GOT3 (cell line): ENCODE measurements at places on chromosomes 11 and 22.
A peak's percentile ranks its signal among the peaks of the same experiment; 100 is the strongest.

DNA sequence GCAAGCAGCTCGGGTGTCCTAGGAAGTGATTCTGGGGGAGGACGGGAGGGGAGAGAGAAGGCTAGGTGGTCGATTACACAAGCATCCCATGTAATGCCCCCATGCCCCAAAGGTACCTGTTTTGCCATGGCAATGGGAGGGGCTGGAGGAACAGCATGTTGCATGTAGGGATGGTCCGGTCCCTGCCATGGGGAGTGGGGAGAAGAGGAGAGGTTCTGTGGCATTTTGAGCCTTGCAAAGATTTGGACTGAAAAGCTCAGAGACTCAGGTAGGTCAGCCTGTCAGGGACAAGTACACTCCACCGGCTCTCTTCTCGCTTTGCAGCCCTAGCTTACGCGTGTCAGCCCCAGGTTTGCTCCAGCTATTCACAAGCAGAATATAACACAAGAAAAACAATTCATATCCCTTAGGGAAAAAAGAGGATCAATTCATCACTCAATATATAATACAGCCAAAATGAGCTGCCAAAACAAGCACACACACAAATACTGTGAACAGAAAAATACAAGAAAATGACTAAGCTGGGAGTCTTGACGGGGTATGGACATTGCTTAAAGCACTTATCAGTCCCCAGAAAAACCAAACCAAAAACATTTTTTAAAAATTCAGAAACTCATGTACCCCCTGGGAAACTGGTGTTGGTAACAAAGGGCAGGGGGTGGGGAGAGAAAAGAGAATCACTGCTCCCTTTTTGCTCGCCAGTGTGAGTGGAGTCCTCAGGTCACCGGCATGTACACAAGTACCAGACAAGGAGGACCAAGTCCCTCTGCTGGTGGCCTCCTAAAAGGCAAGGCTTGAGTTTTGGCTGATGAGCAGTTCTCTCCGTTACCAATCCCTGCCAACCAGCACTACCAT, 21.6 kb downstream of the APOL5 start:
- no peak for DNase-seq

DNA sequence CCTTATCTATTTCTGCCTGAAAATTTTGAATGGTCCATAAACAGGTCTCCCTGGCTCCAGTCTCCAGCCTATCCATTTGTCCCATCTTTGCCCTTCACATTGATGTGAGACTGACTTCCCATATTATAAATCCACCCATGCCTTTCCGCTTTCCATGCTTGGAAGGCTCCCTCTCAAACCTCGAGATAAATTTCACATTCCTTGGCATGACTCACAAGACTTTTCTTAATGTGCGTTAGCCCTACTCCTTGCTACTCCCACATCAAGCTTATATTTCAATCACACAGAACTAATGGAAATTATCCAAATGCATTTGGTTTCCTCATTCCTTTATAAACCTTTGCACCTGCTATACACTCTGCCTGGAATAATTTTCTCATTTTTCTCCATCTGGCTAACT, 163.7 kb upstream of the NTM start:
- DNase-seq = no peak

GRCh38 chr11:22459048-22459447, 120.9 kb downstream of the SLC17A6 start:
- no peak for DNase-seq

DNA sequence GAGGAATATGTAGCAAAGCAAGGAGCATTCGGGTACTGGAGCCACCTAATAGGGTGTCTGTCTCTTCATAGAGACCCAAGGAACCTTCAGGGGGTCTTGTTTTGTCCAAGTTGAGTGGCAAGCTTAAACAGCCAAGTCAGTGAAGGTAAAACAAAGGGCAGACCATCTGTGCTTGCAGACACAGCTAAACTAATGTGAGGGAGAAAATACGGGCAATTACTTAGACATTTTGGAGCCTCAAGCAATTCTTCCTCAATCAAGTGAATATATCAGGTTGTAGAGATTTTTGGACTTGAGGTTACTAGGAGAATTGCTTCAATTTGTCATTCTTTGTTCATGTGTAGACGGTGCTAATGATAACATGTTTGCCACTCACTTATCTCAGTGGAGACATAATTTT, 148.2 kb upstream of the ARHGAP20 start:
- no peak for DNase-seq

- DNase-seq = no peak
These were observed 20.8 kb upstream of the CLNS1A start for GRCh38 chr11:77658213-77659013.

DNA sequence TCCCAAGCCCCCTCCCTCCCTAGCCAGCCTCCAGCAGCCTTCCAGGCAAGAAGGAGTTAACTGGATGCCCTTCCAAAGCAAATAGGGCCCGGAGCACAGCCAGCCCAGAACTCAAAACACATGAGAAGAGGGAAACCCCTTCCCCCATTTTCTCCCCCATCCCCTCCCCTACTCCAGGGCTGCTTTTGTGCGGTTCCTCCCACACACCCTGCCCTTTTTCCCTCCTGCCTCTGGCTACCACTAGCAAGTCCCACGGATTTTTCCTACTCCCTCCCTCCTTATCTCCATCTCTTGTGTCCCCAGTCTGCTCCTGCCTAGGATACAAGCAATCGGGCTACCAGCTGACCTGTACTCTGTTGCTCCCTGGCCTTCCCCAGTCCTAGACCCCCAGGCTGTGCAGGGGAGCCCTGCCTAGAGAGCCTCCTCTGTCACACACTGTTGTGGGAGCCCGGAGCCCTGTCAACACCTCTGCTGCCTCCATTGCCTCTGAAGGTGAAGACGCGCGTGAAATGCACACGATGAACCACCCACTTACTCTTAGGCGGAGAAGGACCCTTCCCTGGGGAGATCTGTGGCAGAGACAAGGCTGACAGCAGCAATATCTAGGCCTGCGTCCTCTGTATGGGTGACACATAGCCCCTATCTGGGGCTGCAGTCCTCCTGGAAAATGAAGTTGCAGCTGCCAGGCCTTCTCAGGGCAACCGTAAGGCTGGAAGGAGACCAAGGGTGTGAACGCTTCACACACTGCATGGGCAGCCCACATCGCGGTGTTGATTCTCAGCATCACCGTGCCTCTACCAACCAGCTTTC, 282.8 kb downstream of the MN1 start:
- DNase-seq = no peak

- DNase-seq = no peak
These were observed 85.5 kb downstream of the NOX4 start for GRCh38 chr11:89405629-89406028.

DNA sequence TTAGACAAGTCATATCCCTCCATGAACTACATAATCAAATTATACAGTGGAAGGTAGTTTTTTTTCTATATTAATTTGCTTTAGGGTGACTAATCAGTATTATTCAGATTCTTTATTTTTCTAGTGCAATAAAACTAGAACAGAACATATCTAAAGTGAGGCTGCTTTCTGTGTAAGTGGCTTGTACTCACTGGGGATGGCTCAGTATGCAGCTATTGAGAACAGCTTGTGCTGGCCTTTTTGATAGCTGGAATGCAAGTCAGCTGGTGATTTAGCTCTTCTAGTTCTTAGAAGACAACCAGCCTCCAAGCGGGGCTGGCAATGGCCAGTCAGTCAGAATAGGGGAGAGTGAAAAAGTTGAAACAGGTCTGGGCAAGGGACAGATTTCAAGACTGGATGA, 119.4 kb downstream of the BLID start:
- no peak for DNase-seq

DNA sequence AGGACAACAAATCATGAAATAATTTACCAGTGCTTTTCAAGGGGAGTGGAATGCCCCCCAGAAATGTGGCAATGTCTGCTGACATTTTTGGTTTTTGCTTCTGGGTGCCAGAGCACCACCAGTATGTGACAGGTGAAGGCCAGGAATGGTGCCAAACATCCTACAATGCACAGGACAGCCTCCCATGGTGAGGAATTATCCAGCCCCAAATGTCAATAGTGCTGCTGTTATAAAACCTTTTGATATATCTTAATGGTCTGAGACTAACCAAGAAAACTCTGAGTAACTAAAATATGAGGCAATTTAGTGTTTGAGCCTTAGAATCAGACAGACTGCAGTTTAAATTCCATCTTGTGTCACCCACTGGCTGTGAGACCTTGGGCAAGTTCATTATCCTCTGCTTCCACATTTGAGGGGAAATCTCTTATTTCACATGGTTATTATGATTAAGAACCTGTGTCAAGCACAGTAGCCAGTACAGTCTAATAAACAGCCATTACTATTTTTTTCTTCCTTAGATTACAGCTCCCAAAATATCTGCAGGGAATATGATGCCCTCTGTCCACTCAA, 69.5 kb downstream of the AMBRA1 start:
- DNase-seq = no peak

DNA sequence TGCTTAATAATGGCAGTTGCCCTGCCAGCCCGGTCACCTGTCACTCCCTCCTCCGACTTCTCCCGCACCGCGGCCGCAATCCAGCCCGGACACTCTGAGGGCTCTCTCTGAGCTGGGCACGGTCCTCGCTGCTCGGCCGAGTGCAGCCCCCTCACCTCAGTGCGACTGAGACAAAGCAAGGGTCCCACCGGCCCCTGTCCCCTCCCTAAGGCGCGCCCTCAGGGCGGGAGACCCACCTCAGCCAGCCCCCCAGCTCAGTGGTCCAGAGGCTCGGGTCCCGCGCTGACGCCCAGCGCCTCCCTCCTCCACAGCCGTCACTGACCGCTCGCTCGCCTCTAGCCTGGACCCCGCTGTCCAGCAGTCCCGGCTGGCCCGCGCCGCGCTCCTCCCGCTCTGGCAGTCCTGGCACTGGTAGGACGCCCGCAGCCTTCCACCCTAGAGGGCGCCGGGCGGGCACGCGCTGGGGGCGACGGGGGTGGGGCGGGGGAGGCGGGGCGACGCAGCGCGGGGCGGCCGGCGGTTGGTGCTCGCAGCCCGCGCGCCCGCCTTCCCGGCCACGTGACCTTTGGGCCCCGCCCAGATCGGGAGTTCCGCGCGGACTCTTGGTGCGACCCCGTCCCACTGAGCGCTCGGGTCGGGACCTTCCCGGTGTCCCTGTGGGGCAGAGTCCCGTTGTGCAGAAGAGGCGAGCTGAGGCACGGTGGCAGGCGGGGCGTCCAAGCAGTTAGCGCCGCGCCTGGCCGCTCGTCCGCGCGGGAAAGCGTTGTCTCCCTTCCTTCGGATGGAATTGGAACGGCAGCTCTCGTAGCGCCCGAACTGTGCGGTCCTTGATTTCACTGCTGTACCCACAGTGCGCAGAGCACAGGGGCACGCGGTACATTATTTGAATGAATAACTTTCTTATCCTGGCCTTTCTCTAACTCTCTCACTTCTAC, 7.8 kb upstream of the L3MBTL2 start:
- peak; percentile 56 for DNase-seq

GRCh38 chr11:122248131-122248530, 132.1 kb upstream of the BLID start:
- no peak for DNase-seq

DNA sequence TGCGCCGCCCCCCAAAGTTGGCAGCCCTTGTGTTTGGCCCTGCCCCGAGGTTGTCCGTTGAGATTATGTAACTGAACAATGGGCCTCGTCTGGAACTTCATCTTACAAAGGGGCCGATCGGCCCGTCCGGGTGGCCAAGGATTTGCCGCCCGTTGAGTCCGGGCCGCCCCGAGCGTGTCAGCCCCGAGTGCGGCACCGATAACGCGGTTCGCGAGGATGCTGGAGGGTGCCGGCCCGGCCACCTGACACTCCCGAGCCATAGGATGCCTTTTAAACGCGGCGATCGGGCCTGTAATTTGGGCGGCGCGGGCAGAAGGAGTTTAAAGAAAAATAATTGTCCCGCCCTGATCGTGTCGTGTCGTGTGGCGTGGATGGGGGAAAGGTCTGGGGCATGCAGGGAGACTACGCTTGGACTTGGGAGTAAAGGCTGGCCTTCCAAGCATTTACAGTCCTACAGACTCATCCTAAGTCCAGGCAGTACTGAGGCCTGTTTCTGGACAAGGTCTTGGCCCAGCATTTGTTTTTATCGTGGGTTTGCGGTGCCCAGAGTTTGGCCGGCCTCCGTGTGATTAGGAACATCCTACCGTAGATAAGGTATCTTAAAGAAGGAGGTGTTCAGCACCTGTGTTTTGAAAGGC, 1.3 kb downstream of the WEE1 start:
- DNase-seq = no peak

DNA sequence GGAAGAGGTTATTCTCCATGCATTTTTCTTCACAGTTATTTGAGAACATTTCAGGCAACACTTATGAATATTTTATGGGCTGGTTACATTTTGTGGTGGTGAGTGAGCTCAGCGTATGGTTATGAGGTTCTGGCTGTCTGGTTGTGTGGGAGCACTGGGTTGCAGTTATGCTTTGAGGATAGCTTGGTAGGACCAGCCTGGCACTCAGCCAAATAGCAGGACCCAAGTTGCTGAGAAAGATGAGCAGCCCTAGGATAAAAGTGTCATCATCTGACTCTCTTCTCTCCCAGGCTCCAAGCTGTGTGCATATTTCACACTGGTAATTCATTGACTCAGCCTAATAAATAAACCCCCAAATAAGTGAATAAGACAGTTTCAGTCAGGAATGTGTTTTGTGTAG, 8.1 kb upstream of the SRSF8 start:
- DNase-seq = no peak

GRCh38 chr11:12577725-12578644, 96.2 kb upstream of the TEAD1 start:
- no peak for DNase-seq

GRCh38 chr11:79937676-79938334, 497.0 kb upstream of the TENM4 start:
- DNase-seq = no peak

GRCh38 chr22:16608931-16609330, 16.3 kb upstream of the CCT8L2 start:
- DNase-seq = no peak

- DNase-seq = no peak
These were observed 23.5 kb upstream of the TH start for GRCh38 chr11:2194877-2195755.

DNA sequence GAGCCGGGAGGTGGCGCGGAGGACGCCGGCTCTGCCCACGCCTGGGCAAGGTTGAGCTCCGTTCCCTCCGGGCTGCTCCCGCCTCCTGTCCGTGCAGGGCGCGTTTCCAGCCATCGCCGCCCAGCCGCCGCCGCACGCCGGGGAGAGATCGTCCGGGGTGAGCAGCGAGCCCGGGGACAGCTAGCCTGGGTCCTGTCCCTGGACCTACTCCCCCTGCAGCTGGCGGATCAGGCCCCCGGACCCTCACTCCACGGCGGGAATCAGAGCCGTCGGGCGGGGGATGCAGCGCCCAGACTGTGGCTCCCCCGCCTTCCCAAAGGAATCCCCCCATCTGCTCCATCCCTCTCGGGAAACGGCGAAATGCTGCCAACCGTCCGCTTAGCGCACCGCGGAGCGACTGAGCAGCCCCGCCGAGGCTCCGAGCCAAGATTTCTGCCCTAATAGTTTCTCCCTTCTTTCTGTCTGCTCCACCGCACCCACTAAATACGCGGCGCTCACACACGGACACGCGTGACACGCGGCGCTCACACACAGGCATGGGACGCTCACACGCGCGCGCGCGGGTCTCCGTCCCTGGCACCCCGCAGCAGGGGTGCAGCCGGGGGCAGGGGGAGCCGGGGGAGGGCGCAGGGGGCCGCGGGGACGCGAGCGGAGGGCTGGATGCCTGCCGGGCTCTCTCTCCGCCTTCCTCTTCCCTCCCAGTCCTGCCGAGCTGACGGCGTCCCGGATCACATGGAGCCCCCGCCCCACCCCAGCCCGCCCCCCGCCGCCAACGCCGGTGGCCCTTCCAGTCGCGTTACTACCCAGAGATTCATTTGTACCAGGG, at the start of gene KCNJ5:
Gene KCNJ5 (plus strand): TSS at position 814 of the 826 bp plus-strand sequence. CDS start 19,918 bp downstream, outside the sequence.
- no peak for DNase-seq

- DNase-seq = no peak
These were observed 8.6 kb downstream of the LRRC75B start for GRCh38 chr22:24584166-24584790.
